ENCODE measurements at places on chromosomes 13 and 19.

- no peak for DNase-seq
Observed at GRCh38 chr19:10422846-10423245, 2.5 kb downstream of the PDE4A start.

DNA sequence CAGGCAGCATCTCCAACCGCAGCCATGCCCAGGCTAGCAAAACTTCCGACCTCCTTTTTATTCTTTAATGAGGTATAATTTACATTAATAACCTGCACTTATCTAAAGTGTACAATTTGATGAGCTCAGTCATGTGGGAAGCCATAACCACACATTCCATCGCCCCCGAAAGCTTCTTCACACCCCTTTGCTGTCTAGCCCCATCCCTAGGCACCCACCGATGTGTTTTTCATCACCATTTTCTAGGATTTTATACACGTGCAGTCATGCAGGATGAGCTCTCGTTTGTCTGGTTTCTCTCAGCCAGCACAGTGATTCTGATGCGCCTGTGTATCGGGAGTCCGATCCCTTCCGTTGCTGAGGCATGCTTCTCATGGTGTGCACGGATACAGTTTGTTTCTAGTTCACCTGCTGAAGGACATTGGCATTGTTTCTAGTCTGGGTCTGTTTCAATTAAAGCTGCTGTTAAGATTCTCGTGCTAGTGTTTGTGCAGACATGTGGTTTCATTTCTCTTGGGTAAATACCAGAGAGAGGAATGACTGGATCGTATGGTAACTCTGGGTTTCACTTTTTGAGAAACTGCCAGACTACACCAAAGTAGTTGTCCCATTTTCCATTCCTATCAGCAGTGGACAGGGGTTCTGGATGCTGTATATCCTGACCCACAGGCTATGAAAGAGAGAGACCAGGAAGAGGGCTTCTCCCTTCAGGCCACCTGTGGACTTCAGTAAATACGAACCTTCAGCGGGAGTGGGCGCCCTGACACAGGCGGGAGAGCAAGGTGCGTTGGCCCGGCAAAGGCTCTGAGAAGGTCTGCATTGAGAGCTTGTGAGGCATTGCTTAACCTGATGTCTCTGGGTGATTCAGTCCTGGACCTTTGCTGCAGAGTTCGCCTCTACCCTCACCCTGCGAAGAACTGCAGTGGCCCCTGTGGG is 4.9 kb downstream of the AP1M1 start:
- no peak for DNase-seq

GRCh38 chr19:14048443-14049153 is 13.3 kb downstream of the PALM3 start:
- peak; percentile 62 for DNase-seq

DNA sequence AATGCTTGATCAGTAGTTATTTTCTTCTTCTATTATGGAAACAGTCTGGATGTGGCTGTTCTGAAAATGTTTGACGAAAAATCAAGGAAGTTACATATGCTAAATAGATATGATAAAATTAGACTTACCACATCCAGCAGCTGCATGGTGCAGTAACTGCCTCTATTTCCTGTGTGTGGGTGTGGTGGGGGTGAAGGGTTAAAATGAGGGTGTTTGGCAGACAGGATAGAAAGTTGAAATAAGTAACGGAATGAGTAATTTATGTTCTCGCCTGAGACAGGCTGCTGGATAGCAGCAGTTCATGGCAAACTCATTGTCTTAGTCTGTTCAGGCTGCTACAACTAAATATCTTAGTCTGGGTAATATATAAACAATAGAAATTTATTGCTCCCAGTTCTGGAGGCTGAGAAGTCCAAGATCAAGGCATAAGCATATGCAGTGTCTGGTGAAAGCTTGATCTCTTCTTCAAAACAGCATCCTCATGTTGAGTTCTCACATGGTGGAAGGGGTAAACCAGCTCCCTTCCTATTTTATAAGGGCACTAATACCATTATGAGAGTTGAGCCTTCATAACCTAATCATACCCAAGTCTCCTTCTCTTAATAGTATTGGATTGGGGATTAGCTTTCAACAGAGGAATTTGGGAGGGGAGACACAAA is 1248.9 kb downstream of the SLITRK5 start:
- DNase-seq: no peak

- no peak for DNase-seq
Observed at GRCh38 chr13:114088863-114089262, 43.6 kb downstream of the RASA3 start.

DNA sequence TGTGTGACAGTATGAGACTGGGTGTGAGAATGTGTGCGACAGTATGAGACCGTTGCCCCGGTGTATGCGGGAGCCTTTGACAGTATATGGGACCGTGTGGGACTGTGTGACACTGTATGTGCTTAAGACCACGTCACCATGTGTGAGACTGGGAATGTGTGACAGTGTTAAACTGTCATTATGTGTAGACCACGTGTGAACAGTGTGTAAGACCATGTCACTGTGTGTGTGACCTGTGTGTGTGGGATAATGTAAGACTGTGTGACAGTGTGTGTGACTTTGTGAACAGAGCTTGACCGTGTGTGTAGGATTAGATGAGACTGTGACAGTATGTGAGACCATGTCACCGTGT is 549 bp downstream of the ZNF583 start:
- DNase-seq: no peak

DNA sequence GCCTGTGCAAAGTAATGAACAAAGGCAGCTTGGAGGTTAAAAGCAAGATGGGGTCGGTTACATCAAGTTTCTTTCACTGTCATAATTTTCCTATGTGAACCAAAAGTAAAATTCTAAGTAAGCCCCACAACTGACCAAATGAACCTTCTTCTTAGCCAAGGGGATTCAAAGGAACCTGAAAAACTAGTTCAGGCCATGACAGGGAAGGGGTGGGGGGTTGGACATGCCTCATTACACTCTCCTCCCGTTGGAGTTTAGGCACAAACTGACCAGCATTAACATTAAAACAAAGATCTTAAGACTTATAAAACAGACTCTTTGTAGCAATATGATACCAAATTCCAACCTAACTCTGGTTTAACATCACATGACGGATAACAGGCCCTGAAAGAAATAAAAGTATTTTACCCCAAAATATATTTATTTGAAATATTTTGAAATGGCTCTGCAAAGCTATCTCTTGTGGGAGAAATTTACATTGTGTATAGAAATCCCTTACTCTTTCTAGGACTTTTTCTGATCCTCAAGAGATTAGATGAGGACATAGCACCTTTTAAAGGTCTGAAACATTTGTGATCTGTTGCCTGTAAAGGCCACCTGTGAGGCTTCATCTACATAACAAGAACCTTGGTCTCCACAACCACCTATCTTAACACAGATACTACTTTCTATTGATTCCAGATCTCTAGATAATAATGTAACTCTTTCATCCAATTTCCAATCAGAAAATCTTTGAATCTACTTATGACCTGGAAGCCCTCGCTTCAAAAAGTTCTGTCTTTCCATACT is 1829.0 kb upstream of the MIR17HG start:
- no peak for DNase-seq

DNA sequence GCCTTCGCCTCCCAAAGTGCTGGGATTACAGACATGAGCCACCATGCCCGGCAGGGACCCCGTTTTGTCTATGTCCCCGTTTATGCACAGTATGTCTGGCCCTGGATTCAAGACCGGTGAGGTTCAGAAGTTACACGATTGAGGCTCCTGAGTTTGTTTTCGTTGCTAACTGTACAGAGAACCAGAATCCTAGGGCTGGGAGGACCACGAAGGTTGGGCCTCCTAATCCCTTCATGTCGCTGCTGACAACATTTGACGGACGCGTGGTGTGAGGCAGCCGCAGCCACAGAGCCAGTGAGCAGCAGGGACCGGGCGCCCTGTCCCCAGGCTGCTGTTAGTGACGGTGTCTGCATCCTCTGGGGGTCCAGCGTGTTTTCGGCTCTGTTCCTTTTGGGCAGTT is 91.4 kb downstream of the ATP11A start:
- DNase-seq: no peak

GRCh38 chr13:98213354-98213753 is 36.3 kb upstream of the RNF113B start:
- no peak for DNase-seq

GRCh38 chr13:99197117-99197651 is 3.5 kb upstream of the UBAC2 start:
- DNase-seq: no peak

GRCh38 chr19:38134540-38135149 is 89.4 kb downstream of the DPF1 start:
- DNase-seq: no peak

DNA sequence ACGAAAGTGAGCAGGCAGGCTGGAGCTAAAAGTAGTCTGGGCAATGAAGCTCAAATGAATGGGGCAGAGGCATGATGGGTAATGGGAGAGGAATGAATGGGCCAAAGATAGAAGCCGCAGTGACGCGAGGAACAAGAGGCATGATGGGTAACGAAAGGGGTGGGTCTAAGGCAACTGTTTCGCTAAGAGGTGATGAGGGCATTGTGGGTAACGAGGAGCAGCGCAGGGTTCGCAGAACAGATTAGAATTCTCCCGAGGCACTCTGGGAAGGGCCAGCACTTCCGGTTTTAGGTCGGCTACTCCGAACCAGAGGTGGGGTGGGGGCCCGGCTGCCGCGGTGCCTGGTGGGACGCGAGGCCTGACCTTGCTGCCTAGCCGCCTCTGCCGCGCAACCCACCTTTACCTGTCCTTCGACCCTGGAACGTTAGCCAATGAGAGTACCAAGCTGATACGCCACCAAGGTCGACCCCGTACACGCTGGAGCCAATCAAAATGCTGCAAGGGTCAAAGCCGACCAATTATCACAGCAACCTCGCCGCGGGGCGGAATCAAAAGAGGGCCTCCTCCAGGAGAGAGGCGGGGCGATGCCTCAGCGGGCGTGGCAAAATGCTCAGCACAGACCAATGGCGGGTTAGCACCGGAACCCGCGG is 563 bp upstream of the TOMM40 start:
- DNase-seq: peak; percentile 100

GRCh38 chr13:40172149-40172591 is 494.3 kb downstream of the FOXO1 start:
- DNase-seq: no peak

- DNase-seq: peak; percentile 95
Observed at GRCh38 chr19:47095476-47096099, 18.0 kb downstream of the ZC3H4 start.

DNA sequence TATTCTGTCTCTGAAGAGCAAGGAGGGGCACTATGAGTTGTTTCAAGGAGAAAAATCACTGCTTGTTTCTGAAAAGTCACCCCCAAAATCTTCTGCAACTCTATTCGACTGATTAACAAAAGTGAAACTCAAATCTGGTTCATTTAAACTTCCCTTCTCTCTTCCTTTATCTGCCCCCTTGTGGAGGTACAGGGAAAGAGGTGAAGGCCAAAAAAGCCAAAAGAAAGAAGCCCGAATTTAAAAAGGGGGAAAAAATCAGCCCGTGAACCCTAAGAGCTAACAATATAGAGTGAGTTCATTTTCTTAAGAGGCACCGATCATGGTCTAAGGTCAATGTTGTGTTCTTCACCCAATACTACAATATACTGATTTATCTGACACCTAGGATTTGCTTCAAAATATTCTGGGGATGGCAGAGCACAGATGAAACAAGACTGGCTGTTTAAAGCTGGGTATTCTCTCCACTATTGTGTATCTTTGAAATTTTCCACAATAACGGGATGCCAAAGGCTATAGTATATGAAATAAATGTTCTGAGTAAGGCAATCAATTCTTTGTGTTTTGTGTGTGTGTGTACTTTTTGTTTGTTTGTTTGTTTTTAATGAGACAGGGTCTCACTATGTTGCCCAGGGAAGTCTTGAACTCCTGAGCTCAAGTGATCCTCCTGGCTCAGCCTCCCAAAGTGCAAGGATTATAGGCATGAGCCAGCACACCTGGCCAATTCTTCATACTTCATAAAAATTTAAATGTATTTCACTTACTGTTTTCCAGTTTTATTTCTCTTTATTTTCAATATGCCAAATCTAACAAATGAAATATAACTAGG is 55.0 kb upstream of the EEF1AKMT1 start:
- DNase-seq: no peak

GRCh38 chr19:46256855-46257254 is 27.3 kb downstream of the IGFL1 start:
- no peak for DNase-seq

GRCh38 chr19:14150770-14151661 is 14.6 kb upstream of the ASF1B start:
- DNase-seq: no peak

- DNase-seq: peak; percentile 38
Observed at GRCh38 chr19:8610041-8610935, at the start of gene ADAMTS10. TSS of gene ADAMTS10 (minus strand) at chr19:8610715. CDS start at chr19:8605710, 5,005 bp downstream.

- DNase-seq: no peak
Observed at GRCh38 chr13:78103936-78104335, 185.3 kb upstream of the EDNRB start.

DNA sequence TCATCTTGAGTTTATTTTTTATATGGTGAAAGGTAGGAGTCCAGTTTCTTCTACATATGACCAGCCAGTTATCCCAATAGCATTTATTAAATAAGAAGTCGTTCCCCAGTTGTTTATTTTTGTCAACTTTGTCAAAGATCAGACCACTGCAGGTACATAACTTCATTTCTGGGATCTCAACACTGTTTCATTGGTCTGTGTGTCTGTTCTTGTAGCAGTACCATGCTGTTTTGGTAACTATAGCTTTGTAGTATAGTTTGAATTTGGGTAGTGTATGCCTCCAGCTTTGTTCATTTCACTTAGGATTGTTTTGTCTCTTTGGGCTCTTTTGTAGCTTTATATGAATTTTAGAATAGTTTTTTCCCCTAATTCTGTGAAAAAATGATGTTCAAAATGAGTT is 340.4 kb upstream of the PCDH20 start:
- no peak for DNase-seq

GRCh38 chr13:41905600-41906254 is 55.2 kb downstream of the VWA8 start:
- no peak for DNase-seq

- no peak for DNase-seq
Observed at GRCh38 chr19:54558339-54558738, 15.3 kb upstream of the LILRA2 start.

GRCh38 chr13:77062097-77062496 is 35.1 kb upstream of the FBXL3 start:
- DNase-seq: no peak

DNA sequence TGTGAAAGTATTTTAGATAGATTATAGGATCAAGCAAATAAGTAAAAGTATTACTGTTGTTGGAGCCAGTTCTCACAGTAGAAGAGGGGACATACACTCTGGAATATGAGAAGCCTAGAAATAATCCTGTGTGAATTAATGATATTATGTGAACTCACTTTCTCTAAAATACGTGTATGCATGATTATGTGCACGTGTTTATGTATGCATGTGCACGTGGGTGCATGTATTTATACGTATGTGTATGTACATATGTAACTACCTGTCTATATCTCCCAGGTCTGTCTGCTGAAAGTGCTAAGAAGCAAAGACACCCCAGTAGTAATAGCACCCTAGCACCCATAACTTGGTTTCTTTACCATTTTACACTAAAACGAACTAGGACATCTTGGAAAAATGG is 41.5 kb upstream of the PDX1 start:
- no peak for DNase-seq
